Caki2 (cell line): ENCODE measurements at places on chromosomes 13 and 19. TPM values are rescaled to one million over a fixed set of nuclear protein-coding genes. Genes with fewer than 3 reads are reported as not detected.

DNA sequence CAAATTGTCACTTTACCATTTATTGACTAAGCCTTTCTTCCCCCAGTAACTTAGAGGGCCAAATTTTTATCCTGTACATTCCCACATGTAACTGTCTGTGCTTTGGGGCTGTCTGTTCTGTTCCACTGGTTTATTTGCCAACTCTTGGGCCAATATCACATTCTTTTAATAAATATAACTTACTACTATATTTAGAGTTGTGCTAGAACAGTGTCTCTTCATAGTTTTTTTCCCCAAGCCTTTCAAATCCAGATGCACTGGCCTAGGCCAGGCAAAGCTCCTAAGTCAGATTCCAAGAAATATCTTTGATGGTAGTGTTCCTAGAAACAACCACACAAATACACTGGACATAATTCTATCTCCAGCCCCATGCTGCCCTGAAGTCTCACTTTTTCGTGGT is 16.0 kb upstream of the CEBPG start:
- no peak for DNase-seq

GRCh38 chr19:47313754-47314295 is 4.2 kb downstream of the C5AR1 start:
- no peak for DNase-seq

DNA sequence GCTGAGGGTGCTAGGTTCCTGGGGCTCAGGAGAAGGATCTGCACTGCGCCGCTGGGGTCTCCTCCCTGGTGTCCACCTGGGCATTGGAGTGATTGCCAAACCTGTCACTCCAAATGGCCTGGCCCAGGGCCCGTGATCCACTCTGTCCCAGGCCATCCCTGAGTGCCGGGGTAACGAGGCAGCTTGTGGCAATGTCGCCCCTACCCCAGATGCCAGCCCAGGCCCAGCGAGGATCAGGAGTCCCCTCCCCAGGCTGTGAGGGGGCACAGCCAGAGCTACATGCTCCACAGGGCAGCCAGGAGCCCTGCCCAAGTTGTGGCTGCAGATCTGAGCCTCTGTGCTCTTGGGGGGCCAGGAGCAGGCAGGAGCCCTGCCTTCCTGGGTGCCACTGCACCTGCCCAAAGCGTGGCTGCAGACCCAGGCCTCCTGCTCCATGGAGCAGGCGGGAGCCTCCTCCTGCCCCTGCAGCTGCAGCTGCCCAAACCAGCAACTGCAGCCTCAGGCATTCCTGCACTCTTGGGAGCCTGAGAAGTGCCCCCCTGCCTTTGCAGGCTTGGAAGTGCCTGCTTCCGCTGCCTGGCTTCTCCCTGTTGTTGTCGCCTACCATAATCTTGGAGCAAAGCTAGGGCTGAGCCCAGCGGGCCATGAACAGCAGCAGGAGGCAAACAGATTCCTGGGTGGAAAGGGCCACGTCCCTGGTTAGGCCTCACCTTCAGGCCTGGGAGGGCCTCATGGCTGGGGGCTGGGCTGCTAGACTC is 4.6 kb downstream of the IGFL4 start:
- no peak for DNase-seq

The HCST gene
- total RNA-seq, result 0.88 TPM in 1 of 2 replicates, not detected in the other

DNA sequence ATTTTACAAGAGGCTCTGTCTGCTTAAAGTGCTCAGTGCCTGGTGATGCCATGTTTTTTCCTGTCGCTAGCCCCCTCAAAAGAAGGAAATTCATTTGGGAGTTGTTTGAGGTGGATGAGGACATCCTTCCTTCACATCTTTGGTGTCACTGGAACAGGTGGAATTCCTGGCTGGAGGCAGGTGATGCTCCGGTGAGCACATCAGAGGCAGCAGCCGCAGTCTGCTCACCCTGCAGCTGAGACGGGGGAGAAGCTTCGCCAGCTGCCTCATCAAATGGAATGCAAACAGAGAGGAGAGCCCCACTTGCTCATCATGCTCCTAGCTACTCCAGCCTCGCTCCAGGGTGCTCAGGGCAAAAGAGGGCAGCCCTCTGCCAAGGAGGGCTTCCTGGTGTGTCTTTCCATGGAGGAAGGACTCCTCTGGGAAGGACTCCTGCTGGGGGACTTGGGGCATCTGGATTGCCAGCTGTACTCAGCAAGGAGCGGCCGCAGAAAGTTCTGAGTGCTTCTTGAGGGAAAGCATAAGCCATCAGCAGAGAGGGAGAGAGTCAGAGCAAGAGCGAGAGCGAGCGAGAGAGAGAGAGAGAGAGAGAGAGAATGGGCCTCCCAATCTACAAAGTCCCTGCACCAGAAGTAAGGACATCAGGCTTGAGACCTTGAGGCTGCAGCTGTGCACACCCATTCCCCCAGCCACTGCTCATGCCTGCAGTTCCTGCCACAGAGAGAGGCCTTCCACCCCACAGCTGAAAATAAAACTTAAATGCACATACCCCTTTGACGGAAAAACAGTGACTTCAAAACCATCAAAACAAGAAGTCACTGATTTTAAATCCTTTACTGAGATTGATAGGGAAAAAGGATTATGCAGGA is 74.3 kb upstream of the UBL3 start:
- peak; percentile 76 for DNase-seq

DNA sequence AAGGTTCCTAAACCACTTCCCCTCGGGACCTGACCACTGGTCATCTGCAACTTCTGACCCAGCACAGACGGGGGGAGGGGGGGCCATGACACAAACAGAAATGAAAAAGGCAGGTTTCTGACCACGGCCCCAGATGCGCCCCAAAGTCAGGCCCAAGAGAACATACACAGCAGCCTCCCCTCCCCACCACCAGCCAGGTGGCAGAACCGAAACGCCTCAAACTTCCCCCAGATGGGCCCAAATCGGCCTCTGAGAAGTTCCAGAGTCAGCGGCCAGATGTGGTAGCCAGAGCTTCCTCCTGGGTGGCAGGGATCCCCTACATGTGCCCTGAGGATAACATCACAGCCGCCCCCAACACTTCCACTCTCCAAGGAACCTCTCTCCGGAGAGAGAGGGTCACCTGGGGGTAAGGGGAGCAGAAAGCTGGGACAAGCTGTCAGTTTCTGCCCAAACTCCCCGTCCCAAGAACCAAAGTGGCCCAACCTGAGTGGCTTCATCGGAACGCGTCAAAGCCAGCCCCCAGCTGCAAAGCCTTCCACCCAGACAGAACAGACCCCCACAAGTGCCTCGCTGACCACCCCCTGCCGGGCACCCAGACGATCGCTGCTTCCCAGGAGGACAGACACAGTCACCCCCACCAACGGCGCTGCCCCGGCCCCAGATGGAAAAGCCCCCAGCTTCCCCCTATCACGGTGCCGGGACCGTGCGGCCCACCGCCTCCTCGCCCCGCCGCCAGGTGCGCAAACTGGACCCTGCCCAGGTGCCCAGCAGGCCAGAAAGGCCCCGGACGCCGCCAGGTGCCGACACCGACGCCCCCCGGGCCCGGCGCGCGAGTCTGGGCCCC is 800 bp downstream of the ELL start:
- DNase-seq, result peak; percentile 20

- no peak for DNase-seq
Observed at GRCh38 chr19:4409123-4409933, 6.9 kb downstream of the CHAF1A start.

GRCh38 chr19:55508120-55508519 is 19.9 kb downstream of the SSC5D start:
- no peak for DNase-seq

DNA sequence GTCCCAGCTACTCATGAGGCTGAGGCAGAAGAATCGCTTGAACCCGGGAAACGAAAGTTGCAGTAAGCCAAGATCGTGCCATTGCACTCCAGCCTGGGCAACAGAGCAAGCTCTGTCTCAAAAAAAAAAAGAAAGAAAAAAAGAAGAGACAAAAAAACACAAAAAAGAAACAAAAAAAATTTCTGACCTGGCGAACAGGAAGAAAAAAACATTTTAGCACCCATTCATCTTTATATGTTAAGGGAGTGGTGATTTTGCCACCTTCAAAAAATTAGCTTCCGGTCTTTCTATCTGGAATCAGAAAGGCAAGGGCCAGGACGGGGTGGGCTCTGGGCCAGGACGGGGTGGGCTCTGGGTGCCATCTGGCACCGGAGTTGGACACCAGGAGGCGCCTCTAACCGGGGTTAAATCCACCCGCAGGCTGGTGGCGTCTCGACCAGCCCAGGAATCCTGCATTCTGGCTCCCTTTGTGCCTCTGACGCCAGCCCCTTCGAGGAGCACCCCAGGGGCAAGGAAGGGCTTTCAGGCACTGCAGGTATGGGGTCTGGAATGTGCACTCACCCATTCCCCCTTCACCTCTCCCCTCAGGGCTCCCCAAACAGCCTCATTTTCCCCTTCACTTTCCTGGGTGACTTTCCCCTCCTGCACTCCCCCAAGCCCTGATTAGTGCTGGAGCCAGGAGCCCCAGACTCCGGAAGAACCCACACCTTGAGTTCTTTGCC is 10.4 kb upstream of the ZSWIM4 start:
- DNase-seq, result no peak

DNA sequence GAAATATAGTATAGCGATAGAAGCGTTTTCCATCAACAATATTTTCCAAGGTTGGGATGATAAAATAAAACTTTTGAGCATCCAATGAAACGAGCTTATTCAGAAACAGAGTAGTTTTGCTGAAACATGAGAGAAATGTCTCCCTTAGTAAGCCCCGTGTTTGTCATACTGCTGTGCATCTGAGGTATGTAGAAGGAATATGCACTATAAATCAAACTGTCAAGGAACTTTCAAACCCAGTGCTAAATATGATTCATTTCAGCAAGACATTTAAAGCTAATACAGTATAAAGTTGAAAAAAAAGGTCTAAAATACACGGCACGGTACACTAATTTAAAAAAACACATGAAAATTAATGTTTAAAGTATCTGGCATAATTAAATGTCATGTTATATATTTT is 546.2 kb downstream of the SLITRK5 start:
- peak; percentile 60 for DNase-seq

DNA sequence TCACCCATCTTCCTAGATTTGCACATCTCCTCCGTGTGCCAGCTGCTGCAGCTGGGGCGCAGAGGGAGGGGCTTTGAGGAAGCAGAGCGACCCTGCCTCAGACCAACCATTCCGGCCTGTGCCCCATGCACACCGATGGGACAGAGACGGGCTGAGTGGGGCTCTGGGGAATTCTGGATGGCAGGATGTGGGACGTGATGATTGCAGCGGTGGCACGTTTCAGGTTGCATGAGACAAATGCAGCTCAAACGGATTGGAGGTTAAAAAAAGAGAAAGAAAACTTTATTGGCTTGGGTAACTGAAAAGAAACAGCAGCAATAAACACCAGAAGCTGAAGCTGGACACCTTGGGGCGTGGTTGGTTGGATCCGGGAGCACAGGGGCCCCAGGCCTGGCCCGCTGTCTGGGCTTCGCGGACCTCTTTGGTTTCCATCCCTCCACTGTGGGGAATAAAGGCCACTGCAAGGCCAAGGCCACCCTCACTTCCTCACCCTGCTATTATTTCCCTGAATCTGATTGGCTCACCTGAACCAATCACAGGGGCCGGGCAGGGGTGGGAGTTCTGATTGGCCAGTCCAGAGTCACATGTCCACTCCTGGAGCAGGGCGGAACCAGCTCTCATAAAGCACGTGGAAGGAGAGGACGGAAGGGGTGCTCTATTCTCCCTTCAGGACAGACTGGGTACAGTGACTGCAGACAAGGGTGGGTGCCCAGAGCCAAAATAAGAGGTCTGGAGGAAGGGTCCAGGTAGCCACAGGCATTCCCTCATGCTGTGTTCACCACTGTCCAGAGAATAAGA is 6.1 kb upstream of the ZNF787 start:
- DNase-seq, result no peak

The PSG11 gene
- total RNA-seq, result not detected in 2 replicates

GRCh38 chr19:56383826-56384605 is 9.3 kb downstream of the ZNF582 start:
- DNase-seq, result peak; percentile 34

The GAS6 gene
- 25.1 and 29.4 TPM in 2 replicates for total RNA-seq

GRCh38 chr13:48909056-48909389 is 66.7 kb upstream of the FNDC3A start:
- DNase-seq, result peak; percentile 19

The RNF17 gene
- total RNA-seq, result not detected in 2 replicates

The SGTA gene
- total RNA-seq, result 47.2 and 62.5 TPM in 2 replicates

The ZNF99 gene
- total RNA-seq, result not detected in 2 replicates

DNA sequence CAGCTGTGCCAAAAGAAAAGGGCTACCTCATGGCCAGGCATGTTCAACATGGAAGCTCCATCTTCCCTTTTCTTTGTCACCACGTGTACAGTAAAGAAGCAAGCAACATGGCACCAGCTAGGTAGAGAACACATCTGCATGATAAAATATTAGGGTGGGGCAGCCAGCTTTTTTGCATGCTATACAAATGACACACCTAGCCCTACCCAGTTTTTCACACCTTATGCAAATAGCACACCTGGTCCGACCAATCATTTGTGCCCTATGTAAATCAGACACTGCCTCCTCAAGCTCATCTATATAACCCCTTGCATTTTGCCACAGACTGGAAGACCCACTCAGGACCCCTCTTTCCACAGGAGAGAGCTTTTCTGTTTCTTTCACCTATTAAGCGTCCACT is 85.5 kb downstream of the STOML3 start:
- DNase-seq, result no peak

The ZNF415 gene
- total RNA-seq, result not detected in 2 replicates

The ZNF626 gene
- 4.9 and 10.6 TPM in 2 replicates for total RNA-seq

The HCN2 gene
- total RNA-seq, result 2.1 and 3.2 TPM in 2 replicates

The SLC25A41 gene
- total RNA-seq, result not detected in 2 replicates

The SHISA2 gene
- total RNA-seq, result 127 and 148 TPM in 2 replicates

- no peak for DNase-seq
Observed at GRCh38 chr19:43639519-43640423, at the start of gene CADM4. CADM4 (minus strand) TSS chr19:43639850; CDS start chr19:43639790, 60 bp downstream.

DNA sequence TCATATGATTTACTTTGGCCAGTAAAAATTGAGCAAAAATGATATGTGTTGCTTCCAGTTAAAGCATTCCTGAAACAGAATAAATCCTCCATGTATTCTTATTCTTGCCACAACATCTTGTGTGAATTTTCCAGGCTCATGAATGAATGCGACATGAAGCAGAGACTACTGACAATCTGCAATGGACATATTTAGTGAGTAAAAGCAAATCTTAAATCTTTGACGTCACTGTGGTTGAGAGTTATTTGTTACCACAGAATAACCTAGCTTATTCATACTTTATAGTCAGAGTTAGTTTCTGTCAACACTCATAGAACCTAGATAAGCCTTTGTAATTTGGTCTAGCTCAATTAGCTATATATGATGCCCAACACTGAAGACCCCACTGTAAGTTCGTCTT is 1443.1 kb downstream of the PCDH9 start:
- DNase-seq, result no peak

The TMEM150B gene
- 0.61 and 1.3 TPM in 2 replicates for total RNA-seq

GRCh38 chr19:43783636-43784035 is 2.9 kb upstream of the KCNN4 start:
- no peak for DNase-seq

- no peak for DNase-seq
Observed at GRCh38 chr19:33492090-33492489, 29.5 kb downstream of the PEPD start.

The MBD3L2 gene
- not detected in 2 replicates for total RNA-seq

GRCh38 chr13:87680298-87680697 is 9.1 kb downstream of the SLITRK5 start:
- peak; percentile 26 for DNase-seq

The ENOX1 gene
- not detected in 2 replicates for total RNA-seq

DNA sequence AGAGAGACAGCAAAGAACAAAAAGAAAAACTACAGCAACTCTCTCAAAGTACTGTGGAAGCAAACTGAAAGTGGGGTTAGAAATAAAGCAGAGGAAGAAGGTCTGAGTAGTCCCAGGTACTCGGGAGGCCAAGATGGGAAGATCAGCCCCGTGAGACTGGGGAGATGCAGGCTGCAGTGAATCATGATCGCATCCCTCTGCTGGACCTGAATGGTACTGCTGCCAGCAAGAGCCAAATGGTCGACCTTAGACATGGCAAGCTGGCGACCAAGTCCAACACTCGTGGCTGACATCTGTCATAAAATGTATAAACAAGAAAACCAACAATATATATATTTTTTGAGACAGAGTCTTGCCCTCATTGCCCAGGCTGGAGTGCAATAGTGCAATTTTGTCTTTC is 33.7 kb upstream of the ZNF724 start:
- DNase-seq, result peak; percentile 21
